Right ventricle myocardium superior (tissue), 1 donor: ENCODE measurements at places on chromosomes 5 and 9. TPM values are rescaled to one million over a fixed set of nuclear protein-coding genes. Genes with fewer than 3 reads are reported as not detected.

Gene HAPLN1
- total RNA-seq = 0.32 TPM

Gene THBS4
- total RNA-seq = 24.6 TPM

Gene STK32A
- 1.1 TPM for total RNA-seq

Gene NUTM2G
- not detected for total RNA-seq

Gene PKD2L2
- 0.48 TPM for total RNA-seq

Gene PDE8B
- 0.62 TPM for total RNA-seq

Gene N4BP3
- 2.7 TPM for total RNA-seq

Gene SARDH
- total RNA-seq = 0.94 TPM

Gene MED27
- 13.7 TPM for total RNA-seq

Gene MARVELD2
- 0.94 TPM for total RNA-seq

Gene UBQLN1
- 74.6 TPM for total RNA-seq

Gene HMGCS1
- 21.6 TPM for total RNA-seq

DNA sequence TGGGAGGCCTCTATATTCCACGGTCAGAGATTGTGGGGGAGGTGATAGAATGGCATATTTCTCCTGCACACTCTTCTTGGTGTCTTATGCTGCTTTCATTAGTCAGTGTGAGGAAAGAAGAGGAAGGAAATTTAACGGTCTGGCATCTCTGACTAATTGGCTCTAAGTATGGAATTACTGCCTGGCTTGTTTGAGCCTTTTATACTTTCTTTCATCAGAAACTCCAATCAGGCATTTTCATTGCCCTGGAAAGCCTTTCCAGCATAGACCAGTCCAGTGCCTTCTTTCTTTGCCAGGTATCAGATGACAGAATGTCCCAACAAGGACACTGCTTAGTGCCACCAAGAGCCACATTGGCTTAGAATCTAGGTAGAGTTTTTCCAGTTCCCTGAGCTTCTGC is 30.2 kb downstream of the CYSTM1 start:
- no peak for DNase-seq

DNA sequence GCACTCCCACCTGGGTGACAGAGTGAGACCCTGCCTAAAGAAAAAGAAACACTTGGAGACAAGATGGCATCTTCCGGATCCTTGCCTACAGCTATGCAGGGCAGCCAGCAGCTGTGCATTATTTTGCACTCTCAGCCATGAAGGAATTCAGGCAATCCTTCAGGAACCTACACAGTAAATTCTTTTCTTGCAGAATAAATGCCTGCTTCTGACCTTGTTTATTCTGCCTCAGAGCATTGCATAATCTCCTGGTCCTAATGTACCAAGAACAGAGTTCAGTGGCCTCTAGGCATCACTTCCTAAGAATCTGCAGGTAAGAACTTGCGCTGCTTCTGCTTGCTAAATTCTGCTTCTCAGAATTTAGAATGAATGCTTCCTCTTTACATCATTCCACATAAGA is 16.8 kb downstream of the GLDC start:
- no peak for DNase-seq

- DNase-seq = no peak
Observed at GRCh38 chr9:85173967-85174366, 504.4 kb downstream of the NTRK2 start.

DNA sequence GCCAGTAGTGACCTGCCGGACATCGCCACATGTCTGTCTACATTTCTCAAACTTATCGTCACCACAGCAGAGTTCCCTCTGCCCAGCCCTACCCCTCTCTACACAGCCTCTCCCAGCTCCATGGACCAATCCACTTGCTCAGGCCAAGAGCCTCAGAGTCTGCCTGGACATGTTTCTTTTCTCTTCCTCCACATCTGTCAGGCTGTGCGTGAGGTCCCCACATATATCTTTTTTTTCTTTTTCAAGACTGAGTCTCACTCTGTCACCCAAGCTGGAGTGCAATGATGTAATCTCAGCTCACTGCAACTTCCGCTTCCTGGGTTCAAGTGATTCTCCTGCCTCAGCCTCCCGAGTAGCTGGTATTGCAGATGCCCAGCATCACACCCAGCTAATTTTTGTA is 62.7 kb upstream of the GGTA1 start:
- no peak for DNase-seq

DNA sequence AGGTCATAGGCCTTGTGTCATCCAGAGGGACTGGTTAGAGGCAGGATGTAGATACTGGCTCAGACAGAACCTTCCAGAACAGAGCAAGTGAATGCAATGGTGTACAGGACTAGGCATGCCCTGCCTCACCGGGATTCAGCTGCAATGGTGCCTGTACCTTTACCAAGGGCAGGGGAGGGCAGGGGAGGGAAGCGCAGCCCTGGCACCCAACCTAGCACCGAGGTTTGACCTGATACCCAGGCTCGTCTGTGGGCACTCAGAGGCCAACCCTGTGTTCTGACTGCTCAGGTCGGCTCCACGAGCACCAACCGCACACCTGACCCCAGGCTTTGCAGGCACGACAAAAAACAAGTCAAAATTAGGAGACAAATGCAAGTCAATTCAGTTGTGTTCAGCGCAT is 47.3 kb upstream of the GFPT2 start:
- no peak for DNase-seq

DNA sequence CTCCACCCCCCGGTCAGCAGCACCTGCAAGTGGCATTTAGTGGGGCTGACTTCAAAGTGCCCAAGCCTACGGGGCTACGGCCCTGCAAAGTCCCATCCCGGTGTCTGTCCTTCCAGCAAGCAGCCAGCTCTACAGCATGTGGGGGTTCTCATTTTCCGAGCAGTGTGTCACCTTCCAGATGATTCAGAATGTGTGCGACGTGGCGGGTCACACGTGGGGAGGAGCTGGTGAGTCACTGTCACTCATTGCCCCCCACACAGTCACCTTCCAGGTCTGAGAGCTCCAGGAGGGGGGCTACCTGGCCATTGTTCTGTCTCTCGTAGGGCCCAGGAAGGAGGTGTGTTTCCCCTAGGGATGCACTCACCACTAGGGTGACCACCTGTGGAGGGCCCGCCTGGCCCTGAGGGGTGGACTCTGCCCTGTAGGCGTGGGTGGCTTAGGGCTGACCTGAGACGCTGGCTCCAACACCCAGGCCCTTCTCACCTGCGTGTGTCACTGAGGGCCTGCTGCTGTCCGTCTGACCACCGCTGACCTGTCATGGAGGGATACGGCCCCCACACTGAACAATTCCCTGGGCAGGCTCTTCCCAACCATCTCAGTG is 70.2 kb downstream of the SEMA4D start:
- DNase-seq = no peak

GRCh38 chr5:149133795-149134777 is 7.2 kb upstream of the ABLIM3 start:
- peak; percentile 74 for DNase-seq

- DNase-seq = no peak
Observed at GRCh38 chr5:73129143-73129542, 8.8 kb downstream of the TMEM171 start.

GRCh38 chr5:43773478-43773844 is 170.5 kb downstream of the NNT start:
- DNase-seq = no peak

- no peak for DNase-seq
Observed at GRCh38 chr9:122218071-122218934, 10.5 kb downstream of the LHX6 start.

- DNase-seq = no peak
Observed at GRCh38 chr9:127405344-127406125, 8.6 kb downstream of the SLC2A8 start.

DNA sequence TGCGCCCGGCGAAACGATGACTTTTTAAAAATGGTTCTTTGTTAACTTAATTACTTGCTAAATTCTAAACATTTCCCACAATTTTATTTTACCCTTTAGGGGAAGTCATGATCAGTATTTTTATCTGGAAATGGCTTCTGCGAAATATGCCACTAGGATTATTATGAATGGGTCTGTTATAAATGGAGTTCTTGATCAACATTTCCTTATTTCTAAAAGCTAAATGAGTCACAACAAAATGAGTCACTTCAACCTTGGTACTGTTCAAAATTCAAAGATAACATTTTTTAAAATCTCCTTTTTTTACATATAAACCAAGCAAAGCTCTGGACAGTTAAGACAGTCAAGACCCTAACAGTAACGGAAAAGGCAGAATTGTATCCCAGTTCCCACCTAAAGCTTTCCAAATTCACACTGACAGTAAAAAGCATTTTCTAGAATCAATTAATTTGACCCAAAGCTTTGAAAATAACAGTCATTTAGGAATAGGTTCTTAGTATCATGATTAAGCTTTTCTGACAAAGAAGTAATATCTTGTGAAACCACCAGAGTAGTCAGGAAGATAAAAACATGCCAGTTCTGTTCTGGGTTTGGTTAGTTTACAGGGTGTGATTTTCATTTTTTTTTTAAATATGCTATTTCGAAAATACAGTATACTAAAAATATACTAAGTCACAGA is 81.7 kb downstream of the LHFPL2 start:
- DNase-seq = no peak

GRCh38 chr9:109766351-109766750 is 13.6 kb upstream of the PALM2AKAP2 start:
- no peak for DNase-seq

DNA sequence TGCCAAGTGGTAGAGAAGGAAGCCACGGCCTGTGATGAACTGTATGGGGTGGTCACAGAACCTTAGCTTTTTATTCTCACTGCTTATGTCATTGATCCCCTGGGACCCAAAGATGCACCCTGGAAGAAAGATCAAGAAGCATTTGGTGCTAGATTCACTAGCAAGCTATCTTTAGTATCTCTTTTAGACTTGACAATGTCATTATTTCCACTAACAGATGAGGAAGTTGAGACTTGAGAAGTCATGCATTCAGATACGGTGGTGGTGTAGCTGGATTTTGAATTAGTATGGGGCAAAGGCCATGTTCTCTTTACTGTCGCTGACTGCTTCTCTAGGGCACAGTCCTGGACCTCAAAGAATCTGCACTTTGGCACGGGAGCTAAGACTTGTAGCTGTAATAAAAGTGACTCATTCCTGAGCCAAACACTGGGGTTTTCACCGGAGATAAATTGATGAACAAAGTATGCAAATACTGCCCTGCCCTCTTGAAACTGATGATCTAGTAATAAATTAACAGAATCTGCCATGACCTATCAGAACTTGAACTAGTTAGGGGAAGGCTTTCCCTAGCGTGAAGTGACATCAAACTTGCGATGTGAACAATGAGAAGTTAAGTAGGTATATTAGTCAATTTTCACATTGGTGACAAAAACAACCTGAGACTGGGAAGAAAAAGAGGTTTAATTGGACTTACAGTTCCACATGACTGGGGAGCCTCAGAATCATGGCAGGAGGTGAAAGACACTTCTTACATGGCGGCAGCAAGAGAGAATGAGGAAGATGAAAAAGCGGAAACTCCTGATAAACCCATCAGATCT is 5.4 kb downstream of the GDA start:
- DNase-seq = no peak

- no peak for DNase-seq
Observed at GRCh38 chr9:83012168-83012921, 50.6 kb downstream of the RASEF start.
